ENCODE measurements at places on chromosomes 2 and 18.
A peak's percentile ranks its signal among the peaks of the same experiment; 100 is the strongest.

- DNase-seq: no peak
These were observed 34.7 kb downstream of the PTPN18 start for GRCh38 chr2:130390460-130391057.

GRCh38 chr2:152500772-152501171 lies 165.8 kb downstream of the FMNL2 start:
- DNase-seq: no peak

DNA sequence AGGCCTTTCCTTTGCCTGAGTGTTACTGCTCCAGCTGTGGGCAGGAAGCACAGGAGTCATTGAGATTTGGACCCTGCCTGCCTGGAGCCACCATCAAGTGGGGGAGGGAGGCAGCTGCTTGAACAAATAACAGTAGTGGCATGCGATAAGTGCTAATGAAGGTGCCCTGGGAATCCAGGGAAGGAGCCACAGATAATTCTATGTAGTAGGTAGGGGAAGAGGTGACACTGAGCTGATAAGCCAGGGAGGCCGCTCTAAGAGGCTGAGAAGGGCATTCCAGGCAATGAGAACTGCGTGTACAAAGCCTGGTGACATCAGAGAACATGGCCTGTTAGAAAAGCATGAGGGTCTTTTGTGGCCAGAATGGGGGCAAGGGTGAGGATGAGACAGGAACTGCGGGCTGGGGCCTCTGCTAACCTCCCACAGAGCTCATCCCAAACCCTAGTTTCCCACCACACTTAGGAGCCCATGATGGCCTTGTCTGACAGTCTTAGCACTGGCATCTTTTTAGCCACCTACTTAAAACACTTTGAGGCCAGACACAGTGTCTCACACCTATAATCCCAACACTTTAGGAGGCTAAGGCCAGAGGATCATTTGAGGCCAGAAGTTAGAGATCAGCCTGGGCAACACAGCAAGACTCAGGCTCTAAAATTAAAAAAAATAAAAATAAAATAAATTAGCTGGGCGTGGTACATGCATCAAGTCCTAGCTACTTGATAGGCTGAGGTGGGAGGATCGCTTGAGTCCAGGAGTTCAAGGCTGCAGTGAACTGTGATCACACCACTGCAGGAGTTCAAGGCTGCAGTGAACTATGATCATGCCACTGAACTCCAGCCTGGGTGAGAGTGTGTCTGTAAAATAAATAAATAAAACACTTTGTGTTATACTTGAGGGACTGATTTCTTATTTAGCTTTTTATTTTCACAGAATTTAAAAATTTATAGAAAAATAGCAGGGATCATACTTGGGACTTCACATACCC lies 58.9 kb downstream of the TET3 start:
- no peak for DNase-seq

GRCh38 chr2:189391201-189391600 lies 50.1 kb upstream of the WDR75 start:
- DNase-seq: no peak

DNA sequence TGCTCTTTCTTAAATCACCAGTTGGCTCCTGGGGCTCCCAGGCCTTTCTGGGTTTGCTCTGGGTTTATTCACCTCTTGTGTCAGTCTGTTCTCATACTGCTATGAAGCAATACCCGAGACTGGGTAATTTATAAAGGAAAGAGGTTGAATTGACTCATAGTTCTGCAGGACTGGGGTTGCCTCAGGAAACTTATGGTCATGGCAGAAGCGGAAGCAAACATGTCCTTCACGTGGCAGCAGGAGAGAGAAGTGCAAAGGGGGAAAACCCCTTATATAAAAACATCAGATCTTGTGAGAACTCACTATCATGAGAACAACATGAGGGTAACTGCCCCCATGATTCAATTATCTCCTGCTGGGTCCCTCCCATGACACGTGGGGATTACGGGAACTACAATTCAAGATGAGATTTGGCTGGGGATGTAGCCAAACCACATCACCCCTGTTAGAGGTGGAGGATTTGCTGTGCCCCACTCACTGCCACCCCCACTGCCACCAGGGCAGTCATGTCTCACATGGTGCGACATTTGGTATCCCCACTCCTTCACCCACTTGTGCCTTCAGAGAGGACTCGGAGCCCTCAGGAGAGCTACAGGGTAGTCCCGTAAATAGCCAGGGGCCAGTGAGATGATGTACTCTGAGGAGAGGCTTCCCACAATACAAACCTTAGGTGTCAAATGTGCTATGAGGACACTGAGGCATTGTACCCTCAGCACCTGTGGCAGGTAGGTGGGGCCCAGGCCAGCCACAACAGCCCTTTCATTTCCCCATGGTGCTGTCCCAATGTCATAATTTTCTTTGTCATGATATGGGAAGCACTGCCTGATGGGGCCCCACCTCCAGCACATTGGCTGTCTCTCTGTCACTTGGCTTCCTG lies 35.7 kb downstream of the CDC42EP3 start:
- peak; percentile 79 for DNase-seq

GRCh38 chr2:112253261-112253815 lies 1.5 kb downstream of the ZC3H8 start:
- no peak for DNase-seq

DNA sequence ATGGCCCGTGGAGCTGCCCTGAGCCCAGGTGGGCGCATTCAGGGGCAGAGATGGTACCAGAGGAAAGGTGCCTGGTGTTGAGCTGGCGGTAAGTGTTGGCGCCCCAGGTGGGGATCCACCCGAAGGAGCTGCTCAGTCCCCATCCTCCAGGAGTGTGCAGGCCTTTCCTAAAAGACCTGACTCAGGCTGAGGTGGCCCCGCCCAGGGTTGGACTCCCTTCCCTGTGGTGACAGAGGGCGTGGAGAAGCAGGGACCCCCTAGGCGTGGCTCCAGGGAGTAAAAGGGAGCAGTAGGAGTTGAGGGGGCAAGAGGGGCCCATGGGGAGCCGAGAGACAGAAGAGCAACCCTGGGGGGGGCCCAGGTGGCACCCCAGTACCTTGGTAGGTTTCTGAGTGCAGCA lies 2.4 kb downstream of the OXER1 start:
- DNase-seq: no peak

DNA sequence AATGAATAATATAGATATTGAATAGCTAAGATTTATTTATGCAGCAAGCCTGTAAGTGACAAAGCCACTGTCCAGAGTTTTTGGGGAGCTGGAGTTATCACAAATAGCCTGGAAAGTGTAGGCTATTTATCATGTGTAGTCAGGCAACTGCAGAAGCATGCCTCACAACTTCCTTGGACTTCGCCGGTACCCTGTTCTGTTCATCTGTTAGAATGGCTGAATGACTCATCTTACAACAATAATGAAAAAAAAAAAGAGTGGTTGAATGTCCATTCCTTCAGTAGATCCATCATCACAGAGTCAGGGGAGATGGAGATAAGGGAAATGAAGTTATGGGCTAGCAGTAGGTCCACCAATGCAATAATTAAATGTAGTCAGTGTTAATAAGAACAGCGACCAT lies 24.0 kb upstream of the ATP5MC3 start:
- DNase-seq: no peak

DNA sequence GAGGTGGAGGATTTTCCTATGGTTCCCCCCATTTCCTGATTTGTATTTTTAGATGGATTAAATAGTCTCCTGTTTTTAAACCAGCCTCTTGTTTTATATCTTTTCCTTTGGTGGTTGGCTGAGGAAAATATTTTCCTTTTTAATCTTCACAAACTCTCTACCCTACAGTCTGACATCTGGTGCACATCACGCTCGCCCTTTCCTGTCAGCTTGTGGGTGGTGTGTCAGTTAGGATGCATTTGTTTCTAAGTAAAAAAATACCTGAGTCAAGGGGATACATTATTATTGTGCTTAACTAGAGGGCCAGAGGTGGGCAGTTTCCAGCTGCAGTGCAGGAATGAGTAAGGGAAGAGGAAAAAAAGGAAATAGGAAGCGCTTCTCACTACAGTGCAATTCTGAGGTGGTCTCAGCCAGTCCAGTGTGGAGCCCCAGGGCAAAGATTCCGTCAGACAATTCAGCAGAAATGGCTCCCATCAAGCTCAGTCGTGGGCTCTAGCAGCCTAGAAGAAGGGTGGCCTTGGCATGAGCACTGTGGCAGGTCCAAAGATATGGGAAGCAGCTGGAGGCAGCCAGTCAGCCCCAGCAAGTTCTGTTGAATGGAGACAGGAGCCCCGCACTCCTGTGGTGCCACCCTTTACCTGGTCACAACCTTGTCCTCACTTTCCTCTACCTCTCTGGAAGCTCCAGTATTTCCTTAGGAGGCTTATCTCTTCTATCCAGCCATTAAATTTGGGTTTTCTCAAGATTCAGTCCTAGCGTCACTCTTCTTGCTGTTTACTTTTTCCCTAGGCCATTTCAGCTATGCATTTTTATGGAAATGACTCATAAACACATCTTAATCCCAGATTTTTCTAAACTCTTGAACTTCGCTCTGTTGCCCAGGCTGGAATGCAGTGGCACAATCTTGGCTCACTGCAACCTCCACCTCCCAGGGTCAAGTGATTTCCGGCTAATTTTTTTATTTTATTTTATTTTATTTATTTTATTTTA lies 18.5 kb downstream of the SFTPB start:
- DNase-seq: no peak

GRCh38 chr18:21141668-21142422 lies 30.2 kb upstream of the ROCK1 start:
- no peak for DNase-seq

GRCh38 chr2:172425336-172425735 lies 2.0 kb upstream of the ITGA6 start:
- no peak for DNase-seq

DNA sequence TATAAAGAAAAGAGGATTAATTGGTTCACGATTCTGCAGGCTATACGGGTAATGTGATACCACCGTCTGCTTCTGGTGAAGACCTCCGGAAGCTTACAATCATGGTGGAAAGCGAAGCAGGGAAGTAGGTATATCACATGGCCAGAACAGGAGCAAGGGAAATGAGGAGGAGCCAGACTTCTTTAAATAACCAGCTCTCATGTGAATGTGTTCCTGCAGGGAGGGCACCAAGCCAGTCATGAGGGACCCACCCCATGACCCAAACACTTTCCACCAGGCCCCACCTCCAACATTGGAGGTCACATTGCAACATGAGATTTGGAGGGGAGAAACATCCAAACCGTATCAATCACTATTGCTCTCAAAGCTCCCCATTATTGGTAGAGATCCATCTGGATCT lies 61.8 kb downstream of the EFEMP1 start:
- no peak for DNase-seq

DNA sequence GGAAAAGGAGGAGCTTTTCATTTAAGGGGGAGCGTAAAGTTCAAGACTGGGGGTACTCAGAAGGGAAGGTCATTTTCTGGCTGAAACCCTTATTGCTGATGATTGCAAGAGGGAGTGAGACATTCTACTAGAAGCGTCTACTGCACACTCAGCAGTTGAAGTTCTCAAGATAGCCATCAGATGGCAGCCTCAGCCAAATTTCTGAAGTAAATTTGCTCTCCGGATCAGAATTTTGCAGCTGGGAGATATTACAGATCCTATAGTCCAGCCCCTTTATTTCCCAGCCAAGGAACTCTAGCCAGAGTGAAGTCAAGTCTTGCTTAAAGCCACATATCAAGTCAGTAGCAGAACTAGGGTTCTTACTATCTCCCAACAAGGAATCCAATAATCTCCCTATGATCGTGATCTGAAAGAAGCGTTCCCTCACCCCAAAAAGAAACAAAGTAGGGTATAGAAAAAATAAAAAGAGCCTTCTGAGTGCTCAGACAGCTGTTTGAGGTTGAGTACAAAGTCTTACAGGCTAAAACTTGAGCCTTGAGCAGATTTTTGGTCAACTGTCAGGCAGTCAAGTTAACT lies 24.0 kb downstream of the RAX start:
- no peak for DNase-seq

DNA sequence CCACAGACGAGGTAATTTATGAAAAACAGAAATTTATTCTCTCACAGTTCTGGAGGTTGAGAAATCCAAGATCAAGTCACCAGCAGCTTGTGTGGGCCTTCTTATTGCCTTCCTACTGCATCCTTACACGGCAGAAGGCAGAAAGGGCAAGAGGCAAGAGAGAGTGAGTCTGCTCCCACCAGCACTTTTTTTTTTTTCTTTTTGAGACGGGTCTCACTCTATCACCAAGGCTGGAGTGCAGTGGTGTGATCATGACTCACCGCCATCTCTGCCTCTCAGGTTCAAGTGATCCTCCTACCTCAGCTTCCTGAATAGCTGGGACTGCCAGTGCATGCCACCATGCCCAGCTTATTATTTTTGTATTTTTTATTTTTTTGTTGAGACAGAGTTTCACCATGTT lies 78.5 kb upstream of the HK2 start:
- no peak for DNase-seq

DNA sequence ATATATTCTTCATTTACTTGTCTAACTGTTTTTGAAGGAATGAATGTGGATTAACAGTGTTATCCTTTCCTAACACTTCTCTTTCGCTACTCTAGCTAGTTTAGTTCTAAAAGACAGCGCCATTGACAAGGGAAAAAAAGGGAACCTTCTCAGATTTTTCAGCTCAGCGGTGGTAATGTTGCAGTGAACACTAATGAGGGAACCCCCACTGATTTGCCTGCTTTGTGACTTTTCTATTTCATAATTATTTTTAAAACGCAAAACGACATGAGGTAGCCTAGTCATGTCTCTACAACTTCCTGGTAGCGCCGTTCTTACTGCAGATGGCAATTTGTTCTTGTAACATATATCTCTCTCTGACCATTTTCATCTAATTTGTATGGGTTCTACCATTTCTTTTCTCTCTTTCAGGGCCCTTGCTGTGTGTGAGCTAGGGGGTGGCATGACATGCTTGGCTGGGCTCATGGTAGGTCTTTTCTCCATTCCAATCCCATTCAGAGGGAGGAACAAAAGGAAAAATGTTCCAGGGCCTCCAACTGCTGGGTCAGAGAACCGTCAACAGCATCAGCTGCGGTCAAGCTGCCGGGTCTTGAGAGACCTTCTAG lies 235.5 kb upstream of the SIX3 start:
- no peak for DNase-seq

DNA sequence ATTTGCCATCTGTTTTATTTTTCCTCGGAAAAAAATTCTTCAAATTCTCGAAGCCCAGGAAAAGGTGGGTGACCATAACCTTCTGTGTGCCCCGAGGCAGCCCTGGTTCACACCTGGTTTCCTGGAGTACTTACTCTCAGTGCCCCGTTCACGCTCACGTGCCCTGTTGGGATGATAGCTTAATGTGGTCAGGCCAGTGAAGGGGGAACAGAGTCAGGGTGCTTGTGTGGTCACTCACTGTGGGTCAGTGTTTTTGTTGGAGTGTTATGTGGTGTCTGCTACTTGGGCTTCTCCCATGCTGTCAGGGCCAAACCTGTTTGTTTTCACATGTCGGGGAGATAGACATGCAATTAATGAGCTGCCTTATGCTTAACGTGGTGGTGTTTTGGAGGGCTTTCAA lies 78.1 kb downstream of the MAP4K4 start:
- no peak for DNase-seq

- no peak for DNase-seq
These were observed 478.9 kb upstream of the HS6ST1 start for GRCh38 chr2:128797533-128797932.

- no peak for DNase-seq
These were observed 170.3 kb upstream of the MGAT5 start for GRCh38 chr2:134083548-134083947.

GRCh38 chr18:53541924-53542323 lies 682.5 kb downstream of the MBD2 start:
- no peak for DNase-seq
